ENCODE measurements at places on chromosomes 11 and 22.

DNA sequence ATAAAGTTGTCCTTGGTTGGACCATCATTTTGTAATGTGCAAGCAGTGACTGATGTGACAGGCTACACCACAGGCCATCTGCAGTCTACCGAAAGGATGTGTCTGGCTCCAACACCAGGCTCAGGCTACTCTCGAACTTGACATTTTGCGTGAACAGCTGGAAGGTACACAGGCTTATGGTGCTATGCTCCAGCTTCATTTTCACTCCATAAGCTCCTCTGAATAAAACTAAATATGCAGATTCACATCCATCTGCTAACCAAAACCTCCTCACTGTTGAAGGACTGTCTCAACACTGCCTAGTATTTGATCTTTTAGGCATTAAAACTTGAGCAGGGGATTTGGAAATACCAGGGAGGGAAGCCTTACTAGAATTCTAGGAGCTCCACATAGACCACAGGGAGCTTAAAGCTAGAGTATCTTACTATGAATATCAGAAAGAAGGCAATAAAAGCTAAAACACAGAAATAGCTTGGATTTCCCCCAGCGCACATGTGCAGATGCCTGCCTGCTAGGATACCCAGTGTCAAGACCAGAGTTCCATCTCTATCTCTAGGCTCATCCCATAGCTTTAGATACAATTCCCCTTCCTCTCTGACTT, 383.9 kb upstream of the FAT3 start:
- no peak for DNase-seq

DNA sequence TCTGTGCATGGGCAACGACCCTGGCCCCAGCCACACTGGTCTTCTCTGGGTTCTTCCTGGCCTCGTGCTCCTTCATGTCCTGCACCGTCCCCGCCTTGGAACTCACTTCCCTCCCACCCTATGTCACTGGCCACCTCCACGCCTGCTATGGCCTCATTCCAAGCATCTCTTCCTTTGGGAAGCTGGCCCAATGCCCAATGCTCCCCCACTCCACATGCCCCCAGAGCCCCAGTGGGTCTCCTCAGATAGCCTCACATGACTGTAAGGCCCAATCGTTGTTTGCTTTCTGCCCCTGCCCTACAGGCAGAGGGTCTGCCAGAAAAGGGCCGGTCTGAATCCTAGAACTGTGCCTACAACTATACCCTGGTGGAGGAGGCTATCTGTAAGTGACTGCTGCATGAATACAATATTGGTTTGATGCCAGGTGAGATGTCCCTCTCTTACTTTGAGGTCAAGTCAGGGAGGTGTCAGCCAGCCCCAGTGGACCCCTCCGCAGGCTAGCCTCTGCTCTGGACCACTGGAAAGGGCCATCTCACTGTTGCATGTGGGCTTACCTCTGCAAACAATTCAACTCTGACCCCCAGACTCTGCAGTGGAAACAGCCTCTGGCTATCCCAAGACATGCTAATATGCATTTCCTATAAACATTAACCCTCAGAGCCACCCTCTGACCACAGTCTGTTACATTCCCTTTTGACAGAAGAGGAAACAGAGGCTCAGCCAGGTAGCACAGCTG, 2.1 kb upstream of the GNAZ start:
- peak; percentile 20 for DNase-seq

- no peak for DNase-seq
These were observed 56.4 kb upstream of the PITPNB start for GRCh38 chr22:27975381-27976013.

GRCh38 chr11:101553891-101554292, 29.9 kb downstream of the TRPC6 start:
- DNase-seq: no peak

- DNase-seq: no peak
These were observed 10.2 kb downstream of the YPEL4 start for GRCh38 chr11:57639321-57640067.

Data from activated CD4-positive, CD25-positive, alpha-beta regulatory T cell treated with anti-CD3 and anti-CD28 coated beads, Interleukin-2, amount 50 U/mL, for 72 hours (primary cell).